Stimulated activated CD8-positive, alpha-beta memory T cell treated with anti-CD3 and anti-CD28 coated beads, Interleukin-15, amount 100 ng/mL, for 4 hours (primary cell): ENCODE measurements at places on chromosomes 12 and 14.

DNA sequence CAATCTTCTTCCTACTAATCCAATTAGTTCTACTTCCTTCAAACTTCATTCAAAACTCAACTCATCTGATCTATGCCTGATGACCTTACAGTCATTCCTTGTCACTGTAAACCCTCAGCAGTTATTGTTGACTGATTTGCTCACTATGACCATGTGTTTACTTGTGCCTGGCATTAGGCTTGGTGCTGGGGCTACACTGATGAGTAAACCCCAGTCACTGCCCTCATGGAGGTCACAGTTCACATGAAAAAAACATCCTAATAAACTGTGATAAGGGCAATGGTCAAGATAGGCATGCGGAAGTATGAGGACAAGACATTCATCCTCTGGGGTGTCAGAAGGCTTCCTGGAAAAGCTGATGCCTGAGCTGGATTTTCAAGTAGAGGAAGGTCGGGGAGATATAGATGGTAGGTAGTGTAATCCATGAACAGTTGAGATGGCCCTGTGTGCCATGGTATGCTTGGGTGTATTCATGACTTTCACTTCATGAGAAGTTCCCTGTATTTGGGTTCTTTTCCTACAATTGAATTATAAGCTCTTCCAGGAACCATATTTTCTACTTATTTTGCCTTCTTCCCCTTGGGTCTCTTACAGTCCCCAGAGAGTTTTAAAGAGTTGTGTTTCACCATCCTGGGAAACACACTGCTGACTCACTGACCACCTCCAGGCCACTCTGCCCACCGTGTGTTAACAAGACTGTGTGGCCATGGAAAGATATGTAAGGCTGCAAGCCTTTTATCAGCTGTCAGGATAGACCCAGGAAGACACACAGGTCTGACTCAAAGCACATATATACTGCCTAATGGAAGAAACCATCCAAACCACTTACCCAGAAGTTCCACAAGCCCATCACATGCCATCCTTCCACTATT is 38.7 kb upstream of the DUSP6 start:
- no peak for DNase-seq

DNA sequence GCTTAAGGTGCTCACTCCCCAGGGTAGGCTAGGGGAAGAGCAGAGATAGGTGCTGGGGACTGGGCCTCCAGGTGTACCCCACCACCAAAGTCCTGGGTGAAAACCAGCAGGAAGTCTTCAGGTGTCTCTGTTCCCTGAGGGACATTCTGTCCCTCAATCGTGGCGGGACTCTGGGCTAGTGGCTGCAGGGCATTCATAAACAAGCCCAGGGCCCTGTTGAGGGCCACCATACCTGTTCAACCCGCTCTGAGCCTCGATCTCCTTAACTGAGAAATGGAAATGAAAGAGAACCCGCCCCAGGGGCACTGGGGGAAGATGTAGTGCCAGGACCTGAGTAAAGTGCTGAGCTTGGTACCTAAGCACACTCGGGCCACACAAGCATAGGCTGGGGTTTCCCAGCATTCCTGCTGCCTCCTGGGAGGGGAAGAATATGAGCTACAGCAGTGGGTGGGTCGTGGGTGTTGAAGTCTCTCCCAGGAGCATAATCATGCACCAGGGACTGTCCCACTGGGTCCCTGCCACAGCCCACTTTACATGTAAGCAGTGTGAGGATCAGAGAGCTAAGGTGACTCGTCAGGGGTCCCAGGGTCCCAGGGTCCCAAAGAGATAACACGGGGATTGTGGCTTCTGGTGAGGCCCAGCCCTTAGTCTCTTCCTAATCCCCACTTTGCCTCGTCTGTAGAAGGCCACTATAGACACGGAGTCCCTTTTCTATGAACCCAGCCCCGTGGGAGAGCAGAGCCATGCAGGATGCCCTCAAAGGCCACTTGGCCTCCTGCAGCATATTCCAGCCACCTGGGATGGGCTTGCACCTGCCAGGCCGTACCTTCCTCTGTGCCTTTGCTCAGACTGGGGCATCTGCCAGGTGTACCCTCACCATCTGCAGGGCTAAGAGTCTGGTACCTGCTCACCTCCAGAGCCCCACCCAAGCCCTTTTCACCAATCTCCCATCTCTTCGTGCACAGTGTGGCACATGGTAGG is 14.4 kb downstream of the FAM222A start:
- DNase-seq = no peak

- DNase-seq = no peak
These were observed 74.7 kb upstream of the GZMB start for GRCh38 chr14:24708684-24709083.

DNA sequence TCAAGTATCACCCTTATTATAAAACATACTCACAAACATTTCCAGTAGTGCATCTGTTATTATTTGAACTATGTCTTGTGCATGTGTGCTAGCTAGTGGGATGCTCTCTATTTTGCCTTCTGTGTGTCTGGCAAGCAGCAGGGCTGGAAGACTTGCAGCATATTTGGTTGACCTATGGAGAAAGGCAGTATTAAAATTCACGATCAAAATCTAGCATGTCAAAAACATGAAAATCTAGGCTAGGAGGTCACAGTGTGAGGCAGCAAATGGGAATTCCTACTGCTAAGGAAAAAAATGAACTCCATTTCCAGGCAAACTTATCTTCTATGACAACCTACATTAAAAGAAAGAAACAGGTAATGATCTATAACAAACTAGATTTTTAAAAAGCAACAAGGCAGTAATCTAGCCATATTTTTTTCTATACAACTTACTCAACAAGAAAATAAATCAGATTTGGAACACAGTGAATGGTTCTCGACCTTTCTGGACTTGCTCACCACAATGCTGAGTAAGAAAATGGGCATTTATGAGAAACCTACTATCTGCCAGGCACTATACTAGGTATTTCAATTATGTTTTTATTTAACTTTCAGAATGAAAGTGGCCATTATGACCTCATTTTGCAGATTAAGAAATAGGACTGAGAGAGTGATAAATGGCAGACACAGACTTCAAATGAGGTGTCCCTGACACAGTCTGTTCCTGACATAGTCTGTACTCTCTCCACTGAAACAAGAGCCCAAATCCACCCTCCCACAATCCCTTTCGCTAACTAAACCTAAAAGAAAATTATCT is 96.8 kb downstream of the TXNDC16 start:
- no peak for DNase-seq

- DNase-seq = no peak
These were observed 30.9 kb downstream of the BTBD7 start for GRCh38 chr14:93301821-93302447.

- no peak for DNase-seq
These were observed 850.3 kb downstream of the GALC start for GRCh38 chr14:87142551-87143211.

GRCh38 chr12:98845957-98846356 is 200.9 kb downstream of the APAF1 start:
- DNase-seq = no peak

GRCh38 chr14:56073799-56074198 is 44.4 kb upstream of the PELI2 start:
- DNase-seq = no peak

GRCh38 chr12:130339951-130340350 is 2.3 kb downstream of the PIWIL1 start:
- no peak for DNase-seq

DNA sequence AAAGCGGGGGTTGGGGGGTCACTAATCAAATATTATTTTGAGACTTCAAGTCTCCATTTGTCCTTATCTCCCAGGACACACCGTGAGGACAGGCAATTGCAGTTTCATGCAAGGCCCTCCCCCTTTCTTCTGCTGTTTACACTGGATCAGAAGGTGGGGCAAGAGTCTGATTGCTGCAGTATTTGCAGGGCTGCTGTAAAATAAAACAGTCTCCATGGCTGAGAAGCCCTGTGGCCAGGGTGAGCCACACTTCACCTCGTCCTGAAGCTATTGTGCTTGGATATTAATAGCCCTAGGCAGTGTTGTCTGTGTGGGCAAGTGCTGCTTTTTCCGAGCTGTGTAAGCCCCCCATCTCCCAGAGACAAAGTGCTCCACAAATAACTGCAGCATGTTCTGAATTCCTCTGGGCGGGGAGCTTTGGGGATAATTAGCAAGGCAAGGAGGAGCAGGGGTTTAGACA is 187.4 kb upstream of the NTF3 start:
- DNase-seq = no peak

- DNase-seq = peak; percentile 56
These were observed 521 bp downstream of the CDK2AP1 start for GRCh38 chr12:123271001-123271668.

- no peak for DNase-seq
These were observed 250.4 kb downstream of the C12orf75 start for GRCh38 chr12:105580821-105581352.

- peak; percentile 32 for DNase-seq
These were observed 90.6 kb downstream of the PAPOLA start for GRCh38 chr14:96592591-96593386.

DNA sequence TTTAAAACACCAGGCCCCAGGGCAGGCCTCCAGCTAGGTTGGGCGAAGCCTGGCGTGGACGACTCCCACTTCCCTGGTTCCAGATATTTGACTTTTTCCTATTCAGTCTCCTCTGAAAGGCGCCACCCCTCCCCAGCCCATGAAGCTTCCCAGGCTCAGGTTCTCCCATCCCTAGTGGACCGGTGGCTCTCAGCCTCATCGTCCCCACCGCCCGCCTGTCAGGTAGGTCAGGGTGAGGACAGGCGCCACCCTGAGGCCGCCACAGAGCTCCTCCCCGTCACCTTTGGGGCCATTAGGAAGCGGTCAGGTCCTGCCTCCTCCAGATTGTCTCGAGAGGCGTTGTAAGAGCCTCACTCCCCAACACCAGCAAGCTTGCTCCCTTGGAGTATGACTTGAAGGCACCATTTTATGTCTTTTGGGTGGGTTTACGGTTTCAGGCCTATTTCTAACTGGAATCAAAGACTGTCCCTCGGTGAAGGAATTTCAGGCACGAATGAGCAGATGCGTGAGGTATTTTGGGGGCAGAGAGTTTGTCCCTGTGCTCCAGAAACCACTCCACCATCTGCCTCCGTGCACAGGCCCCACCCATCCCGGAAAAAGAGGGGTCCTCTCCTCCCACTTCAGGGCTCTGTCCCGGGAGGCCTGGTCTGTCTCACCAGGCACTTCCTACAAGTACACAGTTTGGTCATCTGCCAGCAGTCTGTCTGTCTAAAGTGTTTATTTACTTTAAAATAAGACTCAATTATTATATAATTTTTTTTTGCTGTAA is 55.6 kb downstream of the TSPAN9 start:
- no peak for DNase-seq

DNA sequence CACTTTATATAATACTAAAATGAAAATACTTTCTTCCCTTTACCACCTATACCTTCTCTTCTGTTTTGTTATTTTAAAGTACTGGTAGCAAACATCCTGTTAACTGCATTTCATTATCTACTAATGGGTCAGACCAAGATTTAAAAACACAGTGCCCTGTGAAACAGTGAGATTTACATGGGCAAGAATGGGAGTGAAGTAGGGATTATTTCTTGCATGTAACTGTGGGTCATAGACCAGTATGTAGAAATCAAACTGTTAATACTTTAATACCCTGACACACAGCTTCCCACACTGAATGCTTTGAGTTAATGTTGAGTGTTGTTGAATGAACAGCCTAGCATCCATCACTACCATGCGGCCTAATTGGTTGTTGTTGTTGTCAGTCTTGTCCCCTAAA is 61.6 kb downstream of the PLEKHA5 start:
- no peak for DNase-seq

GRCh38 chr12:121523741-121524140 is 57.1 kb downstream of the KDM2B start:
- no peak for DNase-seq

DNA sequence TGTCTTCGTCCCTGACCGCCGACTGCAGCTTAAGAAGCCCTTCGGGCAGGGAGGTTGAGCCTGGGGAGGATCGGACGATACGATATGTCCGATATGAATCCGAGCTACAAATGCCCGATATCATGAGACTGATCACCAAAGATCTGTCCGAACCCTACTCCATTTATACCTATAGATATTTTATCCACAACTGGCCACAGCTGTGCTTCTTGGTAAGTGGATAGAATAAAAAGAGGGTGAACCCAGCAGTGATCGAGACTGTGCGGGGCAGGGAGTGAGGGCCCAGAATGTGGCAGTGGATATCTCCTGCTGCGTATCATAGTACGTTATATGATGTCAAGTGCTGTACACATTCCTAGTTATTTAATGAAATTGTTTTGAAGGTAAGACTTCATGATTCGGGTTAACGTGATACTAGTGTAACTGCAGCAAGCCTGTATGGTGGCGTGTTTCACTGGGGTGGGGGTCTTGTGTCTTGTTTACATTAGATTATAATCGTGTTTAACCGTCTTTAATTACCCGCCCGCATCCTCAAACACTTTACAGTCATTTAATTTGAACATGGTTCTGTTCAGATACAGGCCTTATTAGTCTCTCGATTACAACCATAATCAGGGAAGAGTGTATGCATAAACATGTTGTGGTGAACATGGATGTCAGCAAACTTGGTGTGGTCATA is 1.3 kb downstream of the NAA30 start:
- no peak for DNase-seq

- no peak for DNase-seq
These were observed 14.5 kb downstream of the CFAP73 start for GRCh38 chr12:113164014-113164413.

- DNase-seq = no peak
These were observed 321.1 kb downstream of the NOVA1 start for GRCh38 chr14:26276757-26277156.

DNA sequence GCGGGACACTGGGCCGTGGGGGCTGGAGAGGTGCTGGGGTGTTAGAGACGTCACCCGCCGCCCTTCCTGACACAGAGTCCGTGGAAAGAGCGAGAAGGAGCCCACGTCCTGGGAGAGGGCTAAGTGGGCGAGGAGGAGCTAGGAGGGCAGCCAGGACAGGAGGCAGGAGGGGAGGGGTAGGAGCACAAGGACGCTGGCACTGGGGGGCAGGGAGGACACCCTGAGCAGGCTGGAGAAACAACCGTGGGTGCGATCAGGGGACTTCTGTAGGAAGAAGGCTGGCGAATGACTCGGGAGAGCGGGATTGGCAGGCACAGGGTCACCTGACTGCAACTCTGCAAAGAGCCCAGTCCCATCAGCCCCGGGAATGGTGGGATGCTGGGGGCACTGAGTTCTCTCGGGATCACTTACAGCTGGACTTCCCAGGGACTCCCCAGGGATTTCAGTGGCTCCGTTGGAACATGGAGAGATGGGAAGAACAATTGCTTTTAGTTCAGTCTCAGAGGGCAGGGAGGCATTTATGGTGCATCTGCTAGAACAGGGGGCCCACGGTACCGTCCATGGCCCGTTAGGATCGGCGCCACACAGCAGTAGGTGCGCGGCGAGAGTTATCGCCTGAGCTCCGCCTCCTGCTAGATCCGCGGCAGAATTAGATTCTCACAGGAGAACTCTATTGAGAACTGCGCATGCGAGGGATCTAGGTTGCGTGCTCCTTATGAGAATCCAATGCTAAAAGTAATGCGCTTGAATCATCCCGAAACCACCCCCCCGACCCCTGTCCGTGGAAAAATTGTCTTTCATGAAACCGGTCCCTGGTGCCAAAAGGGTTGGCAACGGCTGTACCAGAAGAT is 24.3 kb downstream of the UBR7 start:
- DNase-seq = no peak

GRCh38 chr12:75722714-75723200 is 211.3 kb upstream of the KRR1 start:
- peak; percentile 27 for DNase-seq

GRCh38 chr14:75101491-75101890 is 25.4 kb downstream of the NEK9 start:
- no peak for DNase-seq
